ENCODE measurements at places on chromosomes 1 and 21.

DNA sequence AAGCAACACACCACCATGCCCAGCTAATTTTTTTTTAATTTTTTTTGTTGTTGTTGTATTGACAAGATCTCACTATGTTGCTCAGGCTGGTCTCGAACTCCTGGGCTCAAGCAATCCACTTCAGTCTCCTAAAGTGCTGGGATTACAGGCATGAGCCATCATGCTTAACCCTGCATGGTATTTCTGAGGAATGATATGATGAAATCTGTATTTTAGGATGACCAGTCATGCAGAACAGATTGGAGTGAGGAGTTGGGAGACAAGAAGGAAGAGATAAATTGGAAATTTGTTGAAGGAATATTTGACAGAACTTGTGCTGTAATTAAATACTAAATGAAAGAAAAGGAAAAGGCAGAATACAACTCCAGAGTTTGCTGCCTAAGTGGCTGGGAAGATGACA lies 4.7 kb upstream of the NDUFS5 start:
- no peak for DNase-seq

GRCh38 chr1:191729742-191730141 lies 428.5 kb upstream of the RGS18 start:
- no peak for DNase-seq

DNA sequence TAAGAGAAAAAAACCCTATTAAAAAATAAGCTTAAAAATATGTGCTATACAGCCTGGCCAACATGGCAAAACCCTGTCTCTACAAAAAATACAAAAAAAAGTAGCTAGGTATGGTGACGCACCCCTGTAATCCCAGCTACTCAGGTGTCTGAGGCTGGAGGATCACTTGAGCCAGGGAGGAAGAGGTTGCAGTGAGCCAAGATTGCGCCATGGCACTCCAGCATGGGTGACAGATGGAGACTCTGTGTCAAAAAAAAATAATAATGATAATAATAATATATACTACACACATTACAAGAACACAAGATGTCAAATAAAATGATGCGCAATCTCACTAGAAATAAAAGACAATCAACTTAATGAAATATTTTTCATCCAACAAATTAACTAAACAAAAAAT lies 22.9 kb downstream of the NRDC start:
- no peak for DNase-seq

- peak; percentile 83 for DNase-seq
Observed at GRCh38 chr1:113929750-113930498, 800 bp downstream of the HIPK1 start.

GRCh38 chr1:176863613-176864012 lies 300.9 kb downstream of the ASTN1 start:
- no peak for DNase-seq

DNA sequence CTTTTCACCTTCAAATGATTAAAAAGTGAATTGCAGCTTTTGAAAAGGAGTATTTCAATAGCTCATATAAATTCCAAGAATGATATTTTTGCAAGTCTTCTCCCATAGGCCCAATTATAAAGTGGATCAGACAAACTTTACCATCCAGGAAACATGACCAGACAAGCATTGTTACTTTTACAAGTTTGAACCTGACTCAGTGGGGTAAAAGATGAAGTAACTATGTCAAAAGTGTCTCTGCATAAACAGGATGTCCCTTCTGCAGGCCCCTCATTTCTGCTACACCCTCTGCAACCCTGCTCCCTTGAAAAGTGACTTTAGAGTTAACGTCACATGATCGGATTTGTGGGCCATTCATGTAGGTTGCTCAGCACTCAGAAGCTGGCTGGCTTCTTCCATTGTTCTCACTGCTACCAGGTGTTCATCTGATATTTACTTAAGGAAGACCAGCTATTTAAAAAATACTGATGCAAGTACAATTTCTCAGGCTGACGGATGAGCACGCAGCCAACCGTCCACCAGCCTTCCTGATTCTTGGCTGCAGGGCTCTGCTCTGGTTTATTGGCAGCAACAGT lies 32.3 kb downstream of the URB1 start:
- no peak for DNase-seq

DNA sequence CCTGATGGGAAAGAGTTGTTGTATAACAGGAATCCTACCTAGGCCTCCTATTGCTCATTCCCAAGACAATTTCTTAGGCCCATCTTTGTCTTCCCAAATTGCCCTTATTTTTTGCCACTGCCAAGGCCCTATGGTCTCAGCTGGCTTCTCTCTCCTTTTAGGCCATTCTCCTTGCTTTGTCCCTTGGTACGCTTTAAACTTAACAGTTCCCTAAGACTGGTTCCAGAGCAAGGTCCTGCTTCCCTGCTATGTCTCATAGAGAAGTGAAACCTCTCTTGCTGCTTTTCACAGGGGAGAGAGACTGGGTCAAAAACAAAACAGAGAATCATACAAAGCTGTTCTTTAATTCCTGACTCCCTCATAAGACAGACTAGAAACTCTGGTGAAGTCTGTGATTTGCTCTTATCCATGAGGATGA lies 77.1 kb downstream of the XCL2 start:
- no peak for DNase-seq

- DNase-seq = no peak
Observed at GRCh38 chr1:108188801-108189200, 11.3 kb downstream of the SLC25A24 start.

DNA sequence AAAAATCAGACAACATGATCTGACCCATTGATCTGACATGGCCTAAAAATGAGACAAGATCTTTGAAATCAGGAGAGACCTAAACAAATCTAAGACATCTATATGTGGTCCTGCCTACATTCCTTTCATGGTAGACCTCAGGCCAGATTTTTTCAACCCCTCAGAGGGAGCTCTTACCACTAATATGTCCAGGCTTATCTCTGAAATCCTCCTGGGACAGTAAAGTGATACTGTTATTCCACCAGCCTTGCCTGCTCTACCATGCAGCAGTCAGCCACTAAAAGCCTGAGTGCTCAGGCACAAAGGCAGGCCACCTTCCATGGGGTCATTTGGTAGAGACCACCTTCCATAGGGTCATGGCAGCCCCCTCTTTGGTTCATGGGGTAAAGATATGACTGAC lies 126.9 kb downstream of the TBX15 start:
- DNase-seq = no peak

DNA sequence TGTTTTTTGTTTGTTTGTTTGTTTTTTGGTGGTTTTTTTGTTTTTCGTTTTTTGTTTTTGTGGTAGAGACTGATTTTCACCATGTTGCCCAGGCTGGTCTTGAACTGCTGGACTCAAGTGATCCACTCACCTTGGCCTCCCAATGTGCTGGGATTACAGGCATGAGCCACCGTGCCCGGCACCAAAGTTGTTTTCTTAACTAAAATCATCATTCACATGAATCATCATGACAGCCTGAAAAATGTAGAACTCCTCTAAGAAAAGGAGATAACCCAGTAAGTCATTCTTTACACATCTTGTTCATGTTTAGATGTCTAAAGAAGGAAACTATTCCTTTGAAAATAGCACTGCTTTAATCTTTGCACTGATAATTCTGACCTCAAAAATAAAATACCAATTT lies 37.5 kb downstream of the DISP1 start:
- DNase-seq = no peak

DNA sequence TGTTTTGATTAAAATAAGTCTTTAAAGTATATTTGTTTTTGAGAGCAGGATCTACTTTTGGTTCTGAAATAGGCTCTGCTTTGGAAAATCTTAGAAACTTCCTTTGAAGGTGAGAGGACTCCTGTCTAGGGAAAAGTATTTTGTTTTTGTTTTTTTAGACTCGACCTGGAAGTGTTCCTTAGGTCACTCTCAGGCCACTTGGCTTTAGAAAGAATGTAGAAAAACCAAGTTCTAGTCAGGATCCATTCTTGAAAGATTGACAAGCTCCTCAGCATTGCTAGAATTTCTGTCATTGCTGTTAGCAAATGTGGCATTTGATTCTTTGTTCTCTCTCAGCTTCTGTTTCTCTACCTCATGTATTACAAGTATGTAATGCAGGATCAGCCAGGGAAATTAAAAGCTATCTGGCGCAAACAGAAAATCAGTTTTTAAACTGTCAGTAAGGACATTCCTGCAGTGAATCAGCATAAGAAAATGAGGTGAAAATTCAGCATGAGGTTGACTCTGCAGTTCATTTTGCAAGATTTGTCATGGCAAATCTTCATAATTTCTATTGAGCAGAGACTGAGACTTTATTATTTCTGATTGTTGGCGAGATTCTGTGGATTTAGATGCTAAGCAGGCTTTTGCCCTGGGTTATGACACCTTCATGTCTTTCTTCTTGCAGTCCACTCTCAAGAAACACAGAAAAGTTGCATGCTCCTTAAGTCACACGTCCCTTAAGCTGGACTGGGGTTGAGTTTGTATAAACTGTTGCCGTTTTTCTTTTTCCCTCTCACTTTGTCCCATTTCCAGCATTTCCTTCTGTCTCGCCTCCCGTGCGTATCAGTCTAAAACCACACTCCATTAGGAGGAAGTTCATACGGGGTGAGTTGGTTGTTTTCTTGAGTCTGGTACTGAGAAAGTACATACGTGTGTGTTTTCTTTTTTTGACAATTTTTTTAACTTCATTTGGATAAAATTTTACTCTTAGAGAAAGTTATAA lies 12.6 kb downstream of the NTPCR start:
- DNase-seq = no peak

DNA sequence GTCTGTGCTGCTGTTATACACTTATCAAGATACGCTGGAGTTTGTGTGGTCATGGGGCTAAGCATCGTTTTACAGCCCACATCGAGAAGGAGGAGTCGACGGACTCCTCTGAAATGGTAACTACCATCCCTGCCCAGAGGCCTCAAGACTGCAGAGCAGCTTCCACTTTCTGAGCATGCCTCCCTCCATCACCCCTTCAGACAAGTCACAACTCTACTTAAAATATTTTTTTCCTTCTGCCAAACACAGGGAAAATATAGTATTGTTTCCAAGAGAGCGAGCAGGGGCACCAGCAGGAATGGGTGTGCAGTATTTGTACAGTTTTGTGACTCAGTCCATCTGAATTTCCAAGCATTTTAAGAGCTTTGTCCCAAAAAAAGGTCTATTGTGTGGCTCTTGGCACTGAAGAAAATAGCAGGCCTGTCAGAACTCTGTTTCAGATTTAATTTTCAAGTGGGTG lies 14.1 kb downstream of the EVA1C start:
- DNase-seq = no peak

DNA sequence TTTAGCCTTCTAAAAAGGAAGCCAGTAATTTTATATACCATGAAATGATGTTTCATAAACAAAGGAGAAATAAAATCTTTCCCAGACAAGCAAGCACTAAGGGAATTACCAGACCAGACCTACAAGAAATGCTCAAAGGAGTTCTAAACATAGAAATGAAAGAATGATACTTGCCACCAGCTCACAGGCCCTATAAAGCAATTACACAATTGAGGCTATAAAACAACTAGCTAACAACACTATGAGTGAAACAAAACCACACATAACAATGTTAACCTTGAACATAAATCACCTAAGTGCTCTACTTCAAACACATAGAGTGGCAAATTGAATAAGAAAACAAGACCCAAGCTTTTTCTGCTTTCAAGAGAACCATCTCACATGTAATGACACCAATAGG lies 123.8 kb downstream of the BARHL2 start:
- no peak for DNase-seq

DNA sequence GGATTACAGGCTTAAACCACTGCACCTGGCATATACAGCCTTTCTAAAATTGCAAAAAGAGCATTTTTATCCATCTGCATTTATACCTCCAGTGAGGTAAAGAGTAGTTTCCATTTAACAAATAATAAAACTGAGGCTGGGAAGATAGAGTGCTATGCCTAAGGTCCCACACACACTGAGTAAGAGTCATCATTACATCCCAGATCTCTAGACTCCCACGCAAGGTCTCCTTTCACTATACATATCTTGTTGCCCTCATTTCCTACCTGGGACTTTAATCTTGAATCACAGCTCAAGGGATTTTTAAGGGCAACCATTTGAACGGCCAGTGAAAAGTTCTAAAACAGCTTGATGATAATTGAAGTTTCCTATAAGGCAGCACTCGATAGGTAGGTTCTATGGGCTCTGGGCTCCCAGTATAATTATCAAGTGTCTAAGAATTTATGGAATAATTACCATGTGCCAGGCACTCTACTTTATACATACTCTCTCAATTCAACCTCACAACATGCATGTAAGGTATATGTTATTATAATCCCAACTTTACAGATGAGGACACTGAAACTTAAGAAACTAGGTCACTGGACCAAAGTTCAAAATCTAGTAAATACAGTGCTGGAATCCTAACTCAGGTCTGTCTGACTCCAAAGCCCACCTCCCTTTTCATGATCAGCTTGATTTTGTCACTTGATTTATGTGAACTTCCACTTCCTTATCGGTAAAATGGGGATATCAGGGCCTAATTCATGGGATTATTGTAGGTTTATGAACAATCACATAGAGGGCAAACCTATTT lies 23.3 kb upstream of the EPS15 start:
- no peak for DNase-seq

- DNase-seq = no peak
Observed at GRCh38 chr1:58551186-58552140, 4.9 kb upstream of the OMA1 start.

GRCh38 chr1:174040387-174040786 lies 18.2 kb upstream of the RC3H1 start:
- no peak for DNase-seq

- DNase-seq = no peak
Observed at GRCh38 chr21:31221043-31221442, 123.0 kb downstream of the TIAM1 start.

DNA sequence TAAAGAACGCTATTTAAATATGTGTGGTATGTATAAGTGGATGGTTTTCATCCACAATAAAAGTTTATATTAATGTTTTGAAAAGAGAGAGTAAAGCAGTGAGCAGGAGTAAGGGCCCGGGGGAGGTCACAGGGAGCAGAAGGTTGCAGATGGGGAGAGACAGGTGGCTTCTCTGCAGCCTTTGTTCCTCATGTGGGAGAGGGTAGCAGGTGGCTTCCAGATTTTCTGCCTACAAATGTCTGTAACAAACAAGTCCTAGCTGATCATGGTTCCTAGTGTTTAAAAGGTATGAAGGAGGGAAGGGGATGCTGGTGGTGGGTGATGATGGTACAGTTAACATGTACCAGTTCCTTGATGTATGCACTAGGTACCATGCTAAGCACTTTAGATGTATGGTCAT lies 18.8 kb downstream of the QSOX1 start:
- DNase-seq = no peak

DNA sequence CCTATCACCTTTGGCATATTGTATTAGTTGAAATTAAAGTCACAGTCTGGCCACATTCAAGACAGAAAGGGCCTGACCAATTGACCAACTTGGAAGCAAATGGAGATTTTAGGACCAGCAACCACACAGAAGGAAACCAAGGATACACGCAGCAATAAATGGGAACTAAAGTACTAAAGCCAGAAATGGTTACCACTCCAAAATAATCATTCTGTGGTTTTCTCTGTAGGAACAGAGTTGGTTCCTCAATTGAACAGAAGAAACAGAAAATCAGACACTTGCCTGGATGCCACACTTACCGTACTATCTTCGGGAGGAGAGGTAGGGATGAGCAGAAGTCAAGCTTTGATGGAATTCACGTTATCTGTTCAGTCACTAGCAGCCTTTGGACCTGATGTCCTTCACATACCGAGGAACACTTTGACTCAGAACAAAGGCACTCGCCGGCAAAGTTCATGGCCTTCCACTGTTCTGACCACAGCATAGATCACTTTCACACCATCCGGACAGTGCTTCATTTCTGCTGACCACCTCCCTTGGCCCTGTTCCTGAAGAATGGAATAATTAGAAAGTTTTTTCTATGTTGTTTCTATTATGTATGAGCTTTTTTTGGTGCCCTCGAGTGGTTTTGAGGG lies 96.9 kb downstream of the LPAR3 start:
- no peak for DNase-seq
